Activated T-cell treated with anti-CD3 and anti-CD28 coated beads, Interleukin-2, amount 50 U/mL, for 72 hours (primary cell): ENCODE measurements at places on chromosomes 2 and 18. TPM values are rescaled to one million over a fixed set of nuclear protein-coding genes. Genes with fewer than 3 reads are reported as not detected.

Gene AFTPH
- 48.2 TPM for total RNA-seq

Gene HOXD13
- not detected for total RNA-seq

Gene NAT8
- total RNA-seq, result not detected

Gene PLB1
- 1.9 TPM for total RNA-seq

Gene ACVR1C
- 2.3 TPM for total RNA-seq

Gene TDRD15
- total RNA-seq, result not detected

GRCh38 chr2:222058819-222059445 lies 239.9 kb downstream of the PAX3 start:
- DNase-seq, result no peak

DNA sequence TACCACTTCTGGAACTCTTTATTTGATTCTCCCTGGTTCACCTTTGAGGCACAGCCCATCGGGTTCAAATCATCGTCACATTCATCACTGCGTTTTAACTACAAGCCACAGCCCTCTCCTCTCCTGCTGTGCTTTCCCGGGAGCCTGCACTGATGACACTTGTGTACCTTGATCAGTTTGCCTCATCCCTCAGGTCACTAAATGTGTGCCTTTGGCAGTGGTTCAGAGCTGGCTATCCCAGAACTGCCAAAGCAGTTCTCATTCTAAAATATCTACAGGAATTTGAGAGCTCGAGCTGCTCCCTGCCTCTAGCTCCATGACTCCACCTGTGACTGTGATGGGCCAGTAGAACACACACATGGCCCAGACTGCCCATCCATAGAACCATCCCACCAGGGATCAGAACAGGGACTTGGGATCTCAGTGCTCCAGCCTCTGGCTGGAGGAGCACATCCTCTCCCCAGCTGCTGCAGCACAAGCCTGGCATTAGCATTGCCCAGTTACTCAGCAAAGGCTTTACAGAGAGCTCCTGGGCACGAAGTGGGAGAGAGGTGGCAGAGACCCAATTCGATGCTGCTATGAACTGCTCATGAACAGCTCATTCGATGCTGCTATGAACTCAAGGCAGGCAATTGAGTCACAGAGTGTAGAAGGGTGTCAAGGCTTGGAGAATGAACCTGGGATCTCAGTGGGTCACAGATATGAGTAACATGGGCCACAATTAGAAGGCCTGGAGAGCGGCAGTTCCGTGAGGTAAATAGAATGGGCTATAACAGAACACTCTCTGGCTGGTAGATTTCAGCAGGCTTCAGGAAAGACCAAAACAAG lies 41.9 kb downstream of the EVA1A start:
- DNase-seq, result no peak

GRCh38 chr18:68017385-68017784 lies 500.9 kb upstream of the DSEL start:
- DNase-seq, result no peak

DNA sequence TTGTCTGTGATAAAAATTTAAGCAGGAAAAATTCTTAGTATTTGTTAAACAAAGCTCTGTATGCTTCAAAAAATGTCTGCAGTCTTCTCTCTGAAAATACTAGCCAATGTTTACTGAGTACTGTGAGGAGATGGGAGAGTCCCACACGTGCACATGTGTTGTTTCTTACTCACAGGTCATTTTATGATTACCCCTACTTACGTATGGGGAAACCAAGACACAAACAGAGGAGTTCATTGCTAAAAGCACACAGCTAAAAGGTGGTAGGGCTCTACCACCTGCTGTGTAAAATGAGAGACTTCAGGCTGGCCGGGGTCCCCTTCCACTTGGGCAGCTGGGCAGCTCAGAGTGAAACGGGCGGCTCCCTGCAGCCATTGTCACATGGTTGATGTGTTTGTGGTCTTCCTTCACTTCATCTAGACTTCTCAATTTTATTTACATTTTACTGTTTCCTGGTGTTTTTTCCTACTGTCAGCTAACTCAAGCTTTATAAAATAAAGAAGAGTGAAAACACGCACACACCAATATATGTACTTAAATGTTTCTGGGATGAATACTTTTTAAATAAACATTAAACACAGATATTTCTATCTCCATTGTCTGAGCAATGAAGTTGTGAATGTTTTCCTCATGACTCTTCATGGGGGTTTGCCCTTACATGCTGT lies 71.2 kb downstream of the MBP start:
- no peak for DNase-seq

GRCh38 chr2:64018701-64019082 lies 536 bp downstream of the VPS54 start:
- DNase-seq, result no peak

GRCh38 chr18:54387631-54388030 lies 29.9 kb downstream of the C18orf54 start:
- DNase-seq, result no peak

DNA sequence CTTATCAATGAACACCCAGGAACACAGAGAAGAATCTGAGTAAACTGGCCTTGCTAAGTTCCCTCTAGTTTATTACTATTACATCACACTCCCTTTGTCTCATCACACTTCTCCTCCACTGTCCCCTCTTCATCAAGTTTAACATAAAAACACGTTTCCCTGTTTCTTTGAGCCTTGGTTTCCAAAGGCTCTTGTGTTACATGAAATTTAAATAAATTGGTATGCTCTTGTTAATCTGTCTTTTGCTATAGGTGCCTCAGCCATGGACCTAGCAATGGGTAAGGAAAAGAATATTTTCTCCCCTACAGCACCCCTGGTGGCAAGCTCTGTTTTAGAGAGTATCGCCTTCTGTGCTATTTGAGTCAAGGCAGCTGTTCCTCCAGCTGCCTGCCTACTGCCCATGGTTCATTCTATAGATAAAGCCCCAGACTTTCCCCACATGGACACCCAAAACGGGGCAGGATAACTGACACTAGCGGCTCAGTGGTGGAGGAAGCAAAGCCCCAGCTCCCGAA lies 31.8 kb downstream of the TGIF1 start:
- peak; percentile 37 for DNase-seq

GRCh38 chr2:233556881-233557736 lies 9.5 kb downstream of the USP40 start:
- no peak for DNase-seq

- DNase-seq, result no peak
Measured at GRCh38 chr2:225465827-225466226, 66.3 kb downstream of the NYAP2 start.

DNA sequence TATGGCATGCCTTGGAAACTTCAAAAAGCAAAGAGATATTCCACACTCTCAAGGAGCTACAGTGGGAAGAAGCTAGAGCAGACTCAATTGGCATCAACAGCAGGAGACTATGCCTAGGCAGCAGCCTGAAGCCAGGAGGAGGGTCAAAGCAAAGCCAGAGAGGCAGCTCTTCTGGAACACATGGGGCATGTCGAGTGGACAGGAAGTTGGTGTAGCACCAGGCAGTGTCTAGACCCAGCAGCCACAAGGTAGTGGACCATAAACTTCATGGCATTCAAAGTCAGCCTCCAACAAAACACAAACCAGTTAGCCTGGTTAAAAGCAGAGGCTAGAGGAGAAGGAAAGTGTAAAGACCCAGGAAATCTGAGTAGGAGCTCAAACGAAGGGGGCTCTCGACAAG lies 311.2 kb upstream of the PKDCC start:
- DNase-seq, result no peak

DNA sequence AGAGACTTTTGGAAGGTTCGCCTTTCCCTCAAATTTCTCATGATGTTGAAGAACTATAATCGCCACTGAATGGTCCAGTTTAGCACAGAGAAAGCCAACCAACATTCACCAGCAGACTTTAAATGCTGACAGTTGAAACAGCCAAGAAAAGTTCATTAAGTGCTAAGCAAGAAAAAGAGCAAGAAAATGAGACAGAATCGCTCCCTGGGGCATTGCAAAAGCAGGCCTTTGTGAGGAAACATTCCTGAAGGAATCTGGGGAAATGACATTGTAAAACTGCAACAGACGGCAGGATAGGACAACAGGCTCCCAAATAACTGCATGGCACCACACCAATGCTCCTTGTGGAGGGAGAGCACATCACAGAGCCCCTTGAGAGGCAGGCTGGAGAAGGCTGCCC lies 269.3 kb upstream of the ID2 start:
- DNase-seq, result no peak

DNA sequence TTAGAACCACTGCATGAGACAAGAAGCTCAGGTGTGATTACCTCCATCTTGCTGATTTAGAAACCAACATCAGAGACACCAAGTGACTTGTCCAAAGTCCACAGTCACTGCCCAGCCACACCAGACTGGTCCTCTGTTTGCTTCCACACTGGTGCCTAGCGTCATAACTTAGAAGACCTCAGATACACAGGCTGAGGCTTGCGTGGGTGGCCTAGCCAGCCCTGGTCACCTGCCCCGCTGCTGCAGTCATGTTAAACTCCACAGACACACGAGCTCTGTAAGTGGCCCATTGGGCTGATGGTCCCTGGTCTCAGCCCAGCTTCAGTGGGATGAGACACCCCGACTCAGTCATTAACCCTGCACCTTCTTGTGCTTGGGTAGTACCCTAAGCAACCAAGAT lies 47.1 kb downstream of the CNGA3 start:
- no peak for DNase-seq

GRCh38 chr2:239296020-239296932 lies 104.5 kb downstream of the HDAC4 start:
- DNase-seq, result no peak

DNA sequence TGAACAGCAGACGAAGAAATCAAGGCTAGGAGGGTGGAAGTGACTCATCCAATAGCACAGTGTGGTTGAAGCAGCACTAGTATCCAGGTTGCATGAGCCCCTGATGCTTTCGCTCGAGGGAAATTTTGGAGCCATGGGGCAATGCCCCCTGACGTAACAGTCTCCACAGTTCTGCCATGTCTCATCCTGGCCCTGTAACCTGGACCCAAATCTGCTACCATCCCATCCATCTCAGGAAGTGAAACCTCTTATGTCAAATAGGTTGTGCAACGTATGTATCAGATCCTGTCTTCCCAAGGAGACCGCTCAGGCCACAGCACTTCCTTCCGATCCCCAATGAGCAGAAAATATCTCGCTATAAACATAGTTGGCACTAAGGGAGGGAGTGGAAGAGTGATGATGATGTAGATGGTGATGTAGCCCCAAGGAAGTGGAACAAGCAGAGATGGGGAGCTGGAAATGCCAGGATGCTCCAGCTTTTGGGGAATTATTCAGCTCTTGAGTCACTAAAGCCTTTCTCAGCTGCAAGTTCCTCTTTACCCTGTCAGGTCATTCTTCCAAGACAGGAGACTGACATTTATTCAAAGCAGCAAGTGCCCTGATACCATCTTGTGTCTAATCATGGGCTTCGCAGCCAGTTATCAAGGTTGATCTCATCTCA lies 3.0 kb upstream of the IL1B start:
- no peak for DNase-seq

DNA sequence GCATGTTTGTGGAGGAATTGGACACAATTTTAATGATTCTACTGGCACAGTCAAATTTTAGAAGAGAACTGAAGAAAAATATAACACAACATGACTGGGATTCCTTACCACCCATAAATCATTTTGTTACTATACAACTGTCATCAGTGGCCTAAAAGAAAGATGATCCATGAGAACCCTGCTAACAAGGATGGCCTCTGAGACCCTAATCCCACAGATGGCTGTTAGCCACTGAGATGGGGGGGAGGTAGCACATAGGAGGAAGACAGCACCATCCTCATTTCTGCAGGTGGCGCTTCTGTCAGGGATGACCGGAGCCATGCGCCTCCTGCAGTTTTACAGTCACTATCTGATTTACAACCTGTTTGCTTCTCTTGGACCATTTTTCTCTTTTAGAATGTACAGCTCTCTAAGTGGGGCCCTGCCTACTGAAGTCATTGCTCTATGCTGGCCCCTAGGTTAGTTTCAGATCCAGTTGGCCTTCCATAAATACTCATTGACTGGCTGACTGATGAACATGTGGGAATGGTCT lies 279.8 kb downstream of the NAPG start:
- no peak for DNase-seq

DNA sequence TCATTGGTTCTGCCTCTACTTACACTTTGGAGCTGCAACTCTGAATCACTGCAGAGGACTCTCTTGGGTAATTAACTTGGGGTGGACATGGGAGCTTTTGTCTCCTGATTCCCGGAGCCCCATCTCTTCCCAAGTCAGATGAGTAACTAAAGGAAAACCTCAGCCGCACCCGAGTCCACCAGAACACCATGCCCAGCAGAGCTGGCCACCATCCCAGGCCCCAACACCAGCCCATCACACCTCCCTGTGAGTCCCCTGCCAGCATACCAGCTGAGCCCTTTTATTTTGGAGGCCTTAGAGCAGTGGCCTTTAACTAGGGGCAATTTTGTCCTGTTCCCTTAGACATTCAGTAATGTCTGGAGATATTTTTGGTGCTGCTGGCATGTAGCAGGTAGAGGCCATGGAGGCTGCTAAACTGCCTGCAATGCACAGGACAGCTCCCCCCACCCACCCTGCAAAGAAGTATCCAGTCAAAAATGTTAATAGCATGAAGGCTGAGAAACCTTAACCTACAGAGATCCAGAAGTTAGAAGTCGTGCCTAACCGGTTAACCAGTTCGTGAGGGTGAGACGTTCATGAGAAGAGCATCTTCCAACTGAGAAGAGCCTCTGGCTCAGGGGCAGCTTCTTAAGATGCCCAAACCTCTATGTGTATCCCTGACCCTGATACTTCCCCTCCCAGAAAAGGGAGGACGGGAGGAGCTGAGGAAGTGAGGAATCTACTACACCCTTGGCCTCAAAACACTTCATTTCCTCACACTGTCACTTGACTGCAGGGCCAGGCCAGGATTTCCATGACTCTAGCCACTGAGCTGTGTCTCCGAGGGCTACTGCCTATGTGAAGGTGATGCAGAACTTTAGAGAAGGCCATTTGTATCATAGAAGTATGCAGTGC lies 139.9 kb upstream of the EPAS1 start:
- no peak for DNase-seq

DNA sequence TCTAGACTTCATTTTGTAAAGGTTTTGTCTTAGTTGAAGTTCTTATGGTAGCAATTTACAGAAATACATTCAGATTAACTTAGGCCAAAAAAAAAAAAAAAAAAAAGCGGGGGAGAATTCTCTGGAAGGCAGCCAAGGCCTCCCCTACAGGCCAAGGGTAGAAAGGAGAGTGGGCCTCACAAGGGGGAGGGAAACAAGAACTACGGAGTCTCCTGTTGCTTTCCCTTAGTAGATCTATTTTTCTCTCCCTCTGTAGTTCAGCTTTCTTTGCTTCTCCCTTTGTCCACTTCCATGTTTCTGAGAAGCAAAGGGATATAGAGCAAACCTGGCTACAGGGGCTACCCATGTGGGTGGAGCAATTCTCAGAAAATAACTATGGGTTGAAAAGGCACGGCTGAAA lies 2.4 kb upstream of the STK11IP start:
- no peak for DNase-seq
